Muscle of arm (tissue), 14 donors: ENCODE measurements at places on chromosomes 5 and 9. TPM values are rescaled to one million over a fixed set of nuclear protein-coding genes. Genes with fewer than 3 reads are reported as not detected.

- peak; percentile 78 for DNase-seq
Measured at GRCh38 chr9:126704892-126705766, 91.4 kb downstream of the LMX1B start.

- DNase-seq, result peak; percentile 7
Measured at GRCh38 chr5:174532455-174533453, 191.6 kb upstream of the MSX2 start.

DNA sequence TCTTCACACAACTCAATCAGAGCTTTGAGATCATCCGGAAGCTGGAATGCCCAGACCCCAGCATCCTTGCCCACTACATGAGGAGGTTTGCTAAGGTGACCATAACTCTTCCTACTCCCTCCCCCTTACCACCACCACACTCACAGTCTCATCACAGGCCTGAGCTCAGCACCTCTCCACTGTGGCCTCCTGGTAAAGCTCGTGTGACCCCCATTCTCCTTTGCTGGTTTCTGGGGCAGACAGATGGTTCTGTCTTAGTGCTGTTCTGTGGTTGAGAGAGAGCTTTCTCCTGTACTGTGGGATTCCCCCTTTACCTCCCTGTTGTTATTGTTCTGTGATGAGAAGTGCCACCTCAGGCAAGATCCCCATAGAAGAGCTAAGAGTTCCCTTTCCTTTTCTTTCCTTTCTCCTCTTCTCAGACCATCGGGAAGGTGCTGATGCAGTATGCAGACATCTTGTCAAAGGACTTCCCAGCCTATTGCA, 92.7 kb upstream of the RUSC2 start:
- no peak for DNase-seq

DNA sequence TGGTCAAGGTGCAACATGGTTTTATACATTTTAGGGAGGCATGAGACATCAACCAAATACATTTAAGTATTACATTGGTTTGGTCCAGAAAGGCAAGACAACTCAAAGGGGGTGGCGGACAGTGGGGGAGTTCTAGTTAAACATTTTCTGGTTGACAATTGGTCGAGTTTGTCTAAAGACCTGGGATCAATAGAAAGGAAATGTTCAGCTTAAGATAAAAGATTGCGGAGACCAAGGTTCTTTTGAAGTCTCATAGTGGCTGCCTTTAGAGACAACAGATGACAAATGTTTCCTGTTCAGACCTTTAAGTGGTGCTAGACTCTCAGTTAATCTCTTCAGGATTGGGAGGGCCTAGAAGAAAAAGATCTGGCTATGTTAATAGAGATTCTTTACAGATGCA, 47.7 kb upstream of the TTC39B start:
- DNase-seq, result no peak

GRCh38 chr9:70006306-70006705, 37.3 kb upstream of the MAMDC2 start:
- no peak for DNase-seq

DNA sequence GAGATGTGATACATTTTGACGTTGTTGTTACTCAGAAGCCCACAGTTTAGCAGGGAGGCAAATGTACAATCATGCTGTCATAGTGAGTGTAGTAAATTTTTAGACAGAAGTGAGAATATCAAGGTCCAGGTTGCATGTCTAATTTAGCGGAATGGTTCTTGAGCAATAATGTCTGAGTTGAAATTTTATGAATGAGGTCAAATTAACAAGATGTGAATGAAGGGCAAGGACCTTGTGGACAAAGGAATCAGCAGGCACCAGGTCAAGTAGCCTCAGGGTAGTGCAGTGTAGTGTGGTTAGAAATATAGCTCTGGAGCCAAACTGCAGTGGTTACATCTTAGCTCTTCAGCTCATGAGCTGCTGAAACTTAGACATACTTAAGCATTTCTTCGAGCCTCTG, 36.2 kb downstream of the TNFSF8 start:
- no peak for DNase-seq

GRCh38 chr5:174459832-174460448, 264.4 kb upstream of the MSX2 start:
- DNase-seq, result no peak

The SLCO4C1 gene
- polyA plus RNA-seq, result 4.0 TPM

The CCL27 gene
- 0.53 TPM for polyA plus RNA-seq

The FBN2 gene
- 127 TPM for polyA plus RNA-seq

The SPATA31A3 gene
- not detected for polyA plus RNA-seq
